ENCODE measurements at places on chromosomes 12 and 14.
A peak's percentile ranks its signal among the peaks of the same experiment; 100 is the strongest.

- DNase-seq = peak; percentile 55
Measured at GRCh38 chr14:50003213-50004021, 110.5 kb downstream of the ARF6 start.

GRCh38 chr12:91138337-91138920 lies 27.1 kb upstream of the LUM start:
- DNase-seq = no peak

- no peak for DNase-seq
Measured at GRCh38 chr12:128305336-128305892, 38.4 kb downstream of the TMEM132C start.

DNA sequence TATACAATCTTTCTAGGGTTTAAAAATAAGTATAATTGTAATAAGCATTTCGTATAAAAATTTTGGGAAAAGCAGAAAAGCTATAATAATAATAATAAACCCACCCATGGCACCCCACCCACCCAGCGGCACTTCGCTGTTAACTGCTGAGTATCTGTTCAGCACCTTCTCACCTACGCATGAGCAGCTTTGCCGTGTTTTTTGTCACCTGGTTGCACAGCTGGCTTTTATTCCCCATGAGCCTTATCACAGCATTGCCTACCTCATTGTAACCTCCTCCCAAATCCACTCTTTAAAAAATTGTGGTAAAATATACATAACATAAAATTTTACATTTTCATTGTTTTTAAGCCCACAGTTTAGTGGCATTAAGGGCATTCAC lies 34.7 kb downstream of the CYP46A1 start:
- no peak for DNase-seq

GRCh38 chr12:12182703-12183365 lies 84.0 kb downstream of the LRP6 start:
- no peak for DNase-seq

DNA sequence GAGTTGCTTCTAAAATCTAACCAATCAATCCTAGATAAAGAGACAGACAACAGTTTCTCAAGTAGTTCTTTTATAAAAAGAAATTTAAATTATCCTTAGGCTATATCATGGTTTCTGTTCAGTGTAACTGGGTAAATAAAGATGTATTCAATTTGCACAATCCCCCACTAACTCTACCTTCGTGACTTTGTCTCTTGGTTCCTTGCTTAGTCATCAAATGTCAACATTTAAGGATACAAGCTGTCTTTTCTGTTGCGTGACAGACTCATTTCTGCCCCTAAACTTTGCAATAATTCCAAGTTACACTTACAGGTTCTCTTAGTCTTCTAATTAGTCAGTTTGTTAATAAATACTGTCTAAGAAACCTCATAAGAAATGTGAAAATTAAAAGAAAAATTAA lies 50.6 kb downstream of the SCAF11 start:
- no peak for DNase-seq

- no peak for DNase-seq
Measured at GRCh38 chr12:107748472-107748871, 12.5 kb downstream of the PRDM4 start.

- DNase-seq = peak; percentile 97
Measured at GRCh38 chr12:52004042-52004648, 2.6 kb upstream of the TAMALIN start.

GRCh38 chr12:76666290-76666835 lies 97.6 kb upstream of the ZDHHC17 start:
- no peak for DNase-seq

DNA sequence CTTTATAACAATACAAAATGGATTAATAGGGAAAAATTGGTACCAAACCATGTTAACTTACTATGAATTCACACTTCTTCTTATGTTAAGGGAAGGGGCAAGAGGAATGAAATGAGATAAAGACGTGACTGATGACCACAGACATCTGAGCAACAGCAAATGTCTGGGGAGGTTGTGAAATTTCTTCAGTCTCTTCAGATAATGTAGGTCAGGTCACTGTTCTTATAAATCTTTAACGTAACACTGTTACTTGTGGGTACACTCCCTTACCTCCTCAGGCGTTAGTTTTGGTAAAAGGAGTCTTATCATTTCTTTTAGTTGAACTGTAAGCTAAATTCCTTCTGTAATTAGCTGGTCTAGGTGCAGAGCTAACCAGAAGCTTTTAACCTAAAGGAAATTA lies 405.0 kb upstream of the LRFN5 start:
- no peak for DNase-seq

GRCh38 chr12:69993433-69993832 lies 168.4 kb downstream of the MYRFL start:
- DNase-seq = no peak

- DNase-seq = no peak
Measured at GRCh38 chr12:110822821-110823415, 23.9 kb upstream of the CCDC63 start.

- DNase-seq = no peak
Measured at GRCh38 chr12:130645751-130646150, 70.3 kb downstream of the RIMBP2 start.

DNA sequence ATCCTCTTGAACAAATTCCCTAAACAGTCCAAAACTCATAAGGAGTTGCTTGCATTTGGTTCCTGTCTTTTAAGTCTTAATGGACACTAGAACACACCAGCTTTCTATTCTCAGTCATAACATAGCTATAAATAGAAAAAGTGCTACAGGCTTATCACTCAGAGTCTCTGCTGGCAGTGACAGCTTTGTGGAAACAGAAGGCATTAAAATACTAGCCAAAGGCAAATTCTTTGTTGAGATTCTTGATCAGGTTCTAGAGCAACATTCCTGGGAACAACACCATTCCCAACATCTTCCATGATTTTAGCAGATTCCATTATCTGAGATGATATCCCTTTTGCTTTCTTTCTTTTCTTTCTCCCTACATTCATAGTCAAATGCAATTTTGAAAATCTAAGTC lies 207.7 kb upstream of the PLEKHG7 start:
- no peak for DNase-seq

GRCh38 chr12:100254876-100255275 lies 12.0 kb downstream of the DEPDC4 start:
- DNase-seq = no peak

DNA sequence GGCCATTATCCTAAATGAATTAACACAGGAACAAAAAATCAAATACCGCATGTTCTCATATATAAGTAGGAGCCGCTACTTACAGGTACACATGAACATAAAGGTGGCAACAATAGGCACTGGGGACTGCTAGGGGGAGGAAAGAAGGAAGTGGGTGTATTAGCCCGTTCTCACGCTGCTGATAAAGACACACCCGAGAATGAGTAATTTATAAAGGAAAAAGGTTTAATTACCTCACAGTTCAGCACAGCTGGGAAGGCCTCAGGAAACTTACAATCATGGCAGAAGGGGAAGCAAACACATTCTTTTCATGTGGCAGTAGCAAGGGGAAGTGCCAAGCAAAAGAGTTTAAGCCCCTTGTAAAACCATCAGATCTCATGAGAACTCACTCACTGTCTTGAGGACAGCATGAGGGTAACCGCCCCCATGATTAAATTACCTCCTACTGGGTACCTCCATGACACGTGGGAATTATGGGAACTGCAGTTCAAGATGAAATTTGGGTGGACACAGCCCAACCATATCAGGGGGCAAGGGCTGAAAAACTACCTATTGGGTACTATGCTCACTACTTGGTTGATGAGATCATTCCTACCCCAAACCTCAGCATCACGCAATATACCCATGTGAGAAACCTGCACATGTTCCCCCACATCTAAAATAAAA lies 16.4 kb upstream of the MIA2 start:
- no peak for DNase-seq

DNA sequence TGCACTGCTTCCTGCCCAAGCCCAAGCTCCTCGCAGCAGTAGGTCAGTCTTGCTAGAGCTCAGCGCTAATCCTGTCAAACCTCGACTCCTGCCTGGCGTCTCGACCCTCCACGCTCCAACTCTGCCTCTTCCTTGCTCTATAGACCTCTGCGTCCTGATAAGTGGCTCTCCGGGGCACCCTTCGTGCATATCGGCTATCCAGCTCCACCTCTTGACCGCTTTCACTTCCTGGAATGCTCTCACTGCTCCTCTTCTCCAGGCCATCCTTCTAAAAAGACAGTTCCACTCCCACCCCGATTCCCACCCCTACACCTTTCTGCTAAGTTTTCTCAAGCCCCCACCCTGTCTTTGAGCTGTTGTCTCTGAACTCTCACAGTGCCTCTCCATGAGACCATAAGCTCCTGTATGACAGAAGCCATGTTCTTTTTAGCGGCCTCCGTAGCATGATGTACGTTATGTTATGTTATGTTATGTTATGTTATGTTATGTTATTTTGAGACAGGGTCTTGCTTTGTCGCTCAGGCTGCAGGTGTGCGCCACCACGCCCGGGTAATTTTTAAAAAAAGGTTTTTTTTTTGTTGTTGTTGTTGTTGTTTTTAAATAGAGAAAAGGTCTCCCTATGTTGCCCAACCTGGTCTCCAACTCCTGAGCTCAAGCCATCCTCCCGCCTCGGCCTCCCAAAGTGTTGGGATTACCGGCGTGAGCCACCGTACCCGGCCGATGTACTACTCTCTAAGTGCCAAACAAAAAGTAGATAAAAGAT lies 601 bp downstream of the COX14 start:
- no peak for DNase-seq

- no peak for DNase-seq
Measured at GRCh38 chr12:75613981-75614380, 102.6 kb upstream of the KRR1 start.

GRCh38 chr14:104019806-104020205 lies 65.7 kb upstream of the ASPG start:
- no peak for DNase-seq

- DNase-seq = no peak
Measured at GRCh38 chr12:120955232-120955631, 23.1 kb upstream of the HNF1A start.

DNA sequence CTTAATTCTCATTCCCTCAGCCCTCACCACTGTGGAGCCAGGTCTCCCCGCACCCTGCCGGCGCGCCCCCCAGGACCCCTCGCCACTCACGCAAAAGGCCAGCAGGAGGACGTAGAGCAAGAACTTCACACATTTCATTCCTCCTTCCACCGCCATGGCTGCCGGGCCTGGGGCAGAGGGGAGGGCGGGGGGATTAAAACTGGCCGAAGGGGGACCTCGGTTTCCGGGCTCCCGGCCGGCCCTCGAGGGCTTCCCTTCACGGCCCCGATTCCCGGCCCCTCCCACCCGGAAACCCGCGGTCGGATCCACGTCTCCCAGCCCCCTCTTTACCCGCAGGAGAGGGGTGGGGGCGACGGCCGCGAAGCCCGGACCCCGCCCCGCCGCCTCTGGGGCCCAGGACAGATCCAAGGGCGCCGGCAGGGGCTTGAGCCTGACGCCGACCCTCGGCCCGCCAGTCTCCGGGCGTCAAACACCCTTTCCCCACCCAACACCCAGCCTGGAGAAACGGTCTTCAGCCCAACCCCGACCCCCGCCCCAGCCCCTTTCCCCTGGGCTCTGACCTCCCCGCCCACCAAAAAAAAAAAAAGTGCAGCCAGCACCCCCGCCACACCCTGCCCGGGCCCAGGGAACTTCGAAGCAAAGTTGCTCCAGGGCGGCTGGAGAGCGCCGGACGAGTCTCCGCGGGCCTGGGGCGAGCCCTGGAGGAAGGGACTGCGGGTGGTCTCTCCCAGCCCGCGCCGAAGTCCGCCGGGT lies 447 bp downstream of the CD63 start:
- DNase-seq = peak; percentile 73

All from T47D (cell line).